Panc1 (cell line): ENCODE measurements at places on chromosomes 7 and 10.

DNA sequence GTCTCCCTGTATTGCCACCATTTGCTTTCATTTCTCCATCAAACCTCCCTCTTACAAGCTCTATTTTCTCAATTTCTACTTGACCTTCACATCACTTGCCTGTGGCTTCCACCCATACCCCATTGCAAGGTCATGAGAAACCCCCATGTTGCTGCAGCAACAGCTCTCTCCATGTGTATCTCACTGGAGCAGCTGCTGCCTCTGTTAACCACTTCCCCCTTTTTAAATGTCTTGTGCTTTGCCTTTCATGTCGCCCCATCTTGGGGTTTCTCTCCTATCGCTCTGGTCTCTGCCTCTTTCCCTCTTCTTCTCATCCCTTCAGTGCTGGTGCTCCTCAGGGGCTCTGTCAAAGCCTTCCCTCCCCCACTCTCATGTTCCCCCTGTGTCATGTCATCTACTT lies 148.8 kb downstream of the CHN2 start:
- DNase-seq, result no peak

GRCh38 chr7:47351233-47352154 lies 230.4 kb downstream of the TNS3 start:
- DNase-seq, result no peak

GRCh38 chr10:9296190-9296589 lies 1241.7 kb downstream of the GATA3 start:
- no peak for DNase-seq

- no peak for DNase-seq
Measured at GRCh38 chr7:52325237-52325636, 710.2 kb upstream of the POM121L12 start.
